ENCODE measurements at places on chromosomes 5 and 9.

DNA sequence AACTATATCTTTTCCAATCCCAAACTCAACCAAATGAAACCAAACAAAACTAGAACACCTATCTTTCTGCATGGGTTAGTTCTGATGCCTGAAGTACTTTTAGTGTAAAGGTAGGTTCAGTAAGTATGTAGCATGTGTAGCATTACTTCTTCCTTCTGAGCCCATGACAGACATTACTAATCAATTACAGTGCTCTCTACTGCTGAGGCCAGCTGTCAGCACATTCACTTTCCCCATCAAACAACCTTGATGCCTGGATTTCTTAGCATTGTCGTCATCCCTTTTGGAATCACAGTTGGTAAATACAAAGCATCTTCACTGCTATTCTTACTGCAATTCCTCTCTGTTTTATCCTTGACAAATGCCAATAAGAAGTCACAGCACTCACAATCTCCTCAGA lies 103.2 kb downstream of the PTTG1 start:
- DNase-seq: no peak

DNA sequence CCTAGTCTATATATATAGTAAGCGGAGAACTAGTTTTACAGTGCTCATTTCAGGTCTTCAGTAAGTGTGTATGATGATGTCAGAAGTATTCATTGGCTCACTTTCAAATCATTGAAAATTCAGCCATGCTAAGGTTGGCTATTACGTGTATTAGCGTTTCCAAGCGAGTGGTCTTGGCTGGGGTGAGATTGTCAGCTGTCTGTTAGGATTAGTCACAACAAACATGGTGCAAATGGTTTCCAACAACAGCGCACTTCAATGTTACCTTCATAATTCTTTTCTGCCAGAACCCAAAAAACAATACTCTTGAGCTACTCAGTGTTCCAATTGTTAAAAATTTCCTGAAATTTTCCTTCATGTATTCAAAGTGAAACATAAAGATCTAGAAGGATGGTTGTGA lies 283.0 kb downstream of the AOPEP start:
- no peak for DNase-seq

DNA sequence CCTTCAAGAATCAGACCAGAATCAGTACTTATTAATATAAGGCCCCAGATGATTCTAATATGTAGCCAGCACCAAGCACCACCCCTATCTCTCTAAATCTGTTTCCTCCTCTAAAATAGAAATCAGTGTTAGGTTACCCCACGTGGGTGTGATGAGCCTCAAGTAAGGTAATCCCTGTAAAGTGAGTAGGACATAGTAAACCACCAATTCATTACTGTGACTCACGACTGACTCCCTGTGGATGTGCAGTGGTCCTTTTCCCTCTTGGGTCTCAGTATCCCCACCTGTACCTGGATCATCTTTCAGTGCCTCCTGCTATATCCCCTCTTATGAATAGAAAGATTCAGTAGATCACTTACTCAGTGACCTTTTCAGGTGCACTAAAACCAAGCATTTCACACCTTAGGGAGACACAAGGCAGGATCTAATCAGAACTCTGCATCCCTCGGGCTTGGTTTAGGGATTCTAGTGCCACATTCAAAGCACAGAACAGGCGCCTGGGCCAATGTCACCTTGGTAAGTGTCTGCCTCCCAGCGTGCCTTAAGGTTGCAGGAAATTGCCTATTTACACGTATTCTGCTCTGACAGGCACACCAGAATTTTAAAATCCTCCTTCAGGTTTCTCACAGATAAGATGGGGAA lies 12.2 kb upstream of the ALDH1B1 start:
- no peak for DNase-seq

DNA sequence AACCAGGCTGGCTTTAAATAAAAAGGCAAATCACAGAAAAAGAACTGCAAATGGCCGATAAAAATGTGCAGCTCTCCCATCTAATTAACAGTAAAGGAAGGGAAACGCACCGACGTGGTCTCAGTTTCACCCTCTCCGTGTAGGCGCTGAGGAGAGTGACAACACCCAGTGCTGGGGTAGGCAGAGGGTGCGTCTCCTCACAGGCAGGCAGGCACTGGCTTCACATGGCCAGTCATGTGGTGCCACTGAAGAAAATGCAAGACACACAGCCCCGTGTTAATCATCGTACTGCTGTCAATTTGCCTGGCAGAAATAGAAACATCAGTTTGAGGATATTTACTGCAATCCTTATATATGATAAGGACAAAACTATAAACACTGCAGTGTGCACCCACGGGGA lies 178.4 kb downstream of the FANCC start:
- no peak for DNase-seq

DNA sequence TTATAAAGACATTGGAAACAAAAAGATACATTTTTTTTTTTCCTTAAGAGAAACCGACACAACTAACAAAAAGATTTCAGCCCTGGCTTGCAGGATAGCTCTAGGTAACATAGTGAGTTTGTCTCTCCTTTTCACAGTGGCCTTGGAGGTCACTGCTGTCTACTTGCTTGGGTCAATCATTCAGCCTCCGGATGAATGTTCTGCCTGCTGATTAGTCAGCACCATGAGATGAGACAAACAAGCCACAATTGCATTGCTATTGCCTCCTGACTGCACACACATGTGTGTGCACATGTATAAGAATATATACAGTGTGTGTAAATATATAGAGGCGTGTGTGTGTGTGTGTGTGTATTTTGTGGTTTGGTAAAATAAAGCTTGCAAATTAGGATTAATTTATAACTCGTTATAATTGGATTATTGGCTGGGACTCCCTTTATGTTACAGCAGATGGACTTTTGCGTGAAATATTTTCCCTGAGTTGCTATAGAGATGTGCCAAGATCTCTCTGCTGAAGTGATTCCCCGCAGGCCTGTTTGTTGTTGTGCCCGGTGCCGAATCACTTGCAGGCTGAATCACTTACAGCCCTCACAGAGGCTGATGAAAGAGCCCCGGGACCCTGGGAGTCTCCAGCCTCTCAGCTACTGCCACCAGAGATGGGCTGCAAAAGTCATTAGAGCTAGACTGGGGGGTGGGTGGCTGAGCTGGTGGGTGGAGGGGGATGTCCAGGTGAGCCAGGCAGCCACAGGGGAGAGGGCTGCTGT lies 161.2 kb downstream of the FGF18 start:
- DNase-seq: no peak

- no peak for DNase-seq
Measured at GRCh38 chr5:23591250-23591649, 83.8 kb downstream of the PRDM9 start.

DNA sequence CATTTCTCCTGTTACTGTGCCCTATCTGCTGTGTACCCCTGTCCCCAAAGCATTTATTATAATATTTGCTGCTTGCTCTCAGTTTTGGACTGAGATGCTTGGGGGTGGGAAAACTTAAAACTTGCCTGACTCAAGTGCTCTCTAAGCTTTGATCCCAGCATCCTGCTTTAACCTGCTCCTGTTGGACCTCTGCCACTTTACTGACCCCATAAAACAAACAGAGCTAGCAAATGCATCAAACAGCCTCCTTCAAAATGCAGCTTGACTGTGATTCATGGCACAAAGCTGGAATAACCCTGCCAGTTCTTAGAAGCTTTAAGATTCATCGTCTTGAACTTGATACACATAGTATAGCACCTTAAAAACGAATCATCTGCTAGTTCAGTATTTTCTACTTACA lies 212.5 kb downstream of the DEPDC1B start:
- DNase-seq: no peak

DNA sequence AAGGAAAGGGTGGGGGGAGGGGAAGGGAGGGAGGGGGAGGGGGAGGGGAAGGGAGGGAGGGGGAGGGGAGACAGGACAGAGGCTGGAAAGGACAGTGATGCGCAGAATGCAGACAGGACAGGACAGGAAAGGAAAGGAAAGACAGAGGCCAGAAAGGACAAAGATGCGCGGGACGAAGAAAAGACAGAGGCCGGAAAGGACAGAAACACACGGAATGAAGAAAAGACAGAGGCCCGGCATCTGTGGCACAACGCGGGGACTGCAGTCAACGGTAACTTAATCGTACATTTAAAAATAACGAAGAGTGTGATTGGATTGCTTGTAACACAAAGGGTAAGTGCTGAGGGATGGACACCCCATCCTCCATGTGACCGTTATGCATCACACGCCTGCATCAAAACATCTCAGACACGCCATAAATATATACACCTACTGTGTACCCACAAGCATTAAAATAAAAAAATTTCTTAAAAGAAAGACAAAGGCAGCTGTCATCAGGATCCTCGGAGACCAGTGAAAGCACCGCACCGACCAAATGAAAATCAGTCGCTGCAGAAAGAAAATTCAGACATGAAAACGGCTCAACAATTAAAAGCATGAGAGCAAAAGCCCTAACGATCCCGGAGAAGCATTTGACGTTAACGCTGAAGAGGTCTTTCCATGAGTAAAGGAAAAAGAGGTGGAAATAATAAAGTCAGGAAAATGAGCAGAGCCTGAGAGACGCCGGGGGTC lies 52.9 kb upstream of the EXOC3 start:
- no peak for DNase-seq

DNA sequence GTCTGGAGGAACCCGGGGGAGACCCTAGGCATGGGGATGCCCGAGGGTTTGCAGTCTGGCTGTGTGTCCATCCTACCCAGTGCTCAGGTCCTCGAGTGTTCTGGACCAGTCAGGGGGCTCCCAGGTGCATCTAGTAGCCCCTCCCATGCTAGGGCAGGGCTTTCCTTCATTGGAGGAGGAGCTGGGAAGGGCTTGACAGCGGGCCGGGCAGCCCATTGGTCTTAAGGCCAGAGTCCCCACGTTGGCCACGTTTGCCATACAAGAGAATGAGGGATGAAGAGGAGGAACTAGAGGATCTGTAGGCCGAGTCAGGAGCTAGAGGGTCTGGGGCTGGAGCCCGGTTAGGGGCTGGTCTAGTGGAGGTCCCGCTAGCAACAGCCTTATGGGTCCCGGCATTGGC lies 37.3 kb upstream of the CTSV start:
- DNase-seq: no peak

- no peak for DNase-seq
Measured at GRCh38 chr9:114941376-114941775, 11.0 kb upstream of the TNFSF8 start.

- no peak for DNase-seq
Measured at GRCh38 chr9:75235632-75236031, 147.3 kb downstream of the OSTF1 start.

DNA sequence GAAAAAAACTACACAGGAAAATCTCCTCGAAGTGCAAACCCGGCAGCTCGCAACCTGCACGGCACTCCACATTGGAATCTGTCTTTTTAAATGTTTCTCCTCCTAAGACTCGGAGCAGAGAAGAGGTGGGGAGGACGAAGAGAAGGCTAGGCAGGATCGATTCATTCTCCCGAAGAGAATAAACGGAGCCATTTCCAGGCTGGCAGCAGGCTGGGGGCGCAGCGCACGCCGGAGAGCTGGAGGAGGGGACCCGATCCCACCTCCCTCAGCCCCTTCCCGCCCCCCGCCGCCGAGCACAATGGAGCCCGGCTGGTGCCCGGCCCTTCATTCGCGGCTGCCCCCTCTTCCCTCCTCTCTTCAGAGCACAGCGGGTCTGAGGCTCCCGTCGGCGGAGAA lies 628 bp downstream of the HOMER1 start:
- no peak for DNase-seq

DNA sequence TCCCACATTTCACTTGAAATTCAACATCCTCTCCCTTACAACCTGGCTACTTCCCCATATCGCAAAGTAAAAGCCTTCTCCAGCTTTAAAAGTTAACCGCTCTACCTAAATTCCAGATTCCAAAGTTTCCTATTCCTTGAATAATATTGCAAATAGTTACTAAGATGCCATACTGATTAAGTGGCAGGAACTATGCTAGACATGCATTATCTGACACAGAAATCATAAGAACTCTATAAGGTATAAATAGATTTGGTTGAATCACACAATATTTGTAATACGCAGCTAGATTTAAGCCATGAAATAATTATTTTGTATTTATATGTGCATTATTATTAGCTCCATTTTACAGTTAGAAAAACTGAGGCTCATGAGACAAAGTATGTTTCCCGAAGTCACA lies 92.8 kb downstream of the NFIB start:
- DNase-seq: no peak

DNA sequence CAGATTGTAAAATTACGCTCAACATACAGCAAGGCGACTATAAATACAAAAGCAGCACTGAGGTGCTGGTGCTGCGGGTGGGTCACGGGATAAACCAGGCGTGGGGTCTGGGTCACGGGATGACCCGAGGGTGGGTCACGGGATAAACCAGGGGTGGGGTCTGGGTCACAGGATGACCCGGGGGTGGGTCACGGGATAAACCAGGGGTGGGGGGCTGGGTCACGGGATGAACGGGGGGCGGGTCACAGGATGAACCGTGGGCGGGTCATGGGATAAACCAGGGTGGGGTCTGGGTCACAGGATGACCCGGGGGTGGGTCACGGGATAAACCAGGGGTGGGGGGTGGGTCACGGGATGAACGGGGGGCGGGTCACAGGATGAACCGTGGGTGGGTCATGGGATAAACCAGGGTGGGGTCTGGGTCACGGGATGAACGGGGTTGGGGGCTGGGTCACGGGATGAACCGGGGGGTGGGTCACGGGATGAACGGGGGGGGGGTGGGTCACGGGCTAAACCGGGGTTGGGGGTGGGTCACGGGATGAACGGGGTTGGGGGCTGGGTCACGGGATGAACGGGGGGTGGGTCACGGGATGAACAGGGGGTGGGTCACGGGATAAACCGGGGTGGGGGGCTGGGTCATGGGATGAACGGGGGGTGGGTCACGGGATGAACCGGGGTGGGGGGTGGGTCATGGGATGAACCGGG lies 30.2 kb upstream of the SLC9A3 start:
- no peak for DNase-seq

DNA sequence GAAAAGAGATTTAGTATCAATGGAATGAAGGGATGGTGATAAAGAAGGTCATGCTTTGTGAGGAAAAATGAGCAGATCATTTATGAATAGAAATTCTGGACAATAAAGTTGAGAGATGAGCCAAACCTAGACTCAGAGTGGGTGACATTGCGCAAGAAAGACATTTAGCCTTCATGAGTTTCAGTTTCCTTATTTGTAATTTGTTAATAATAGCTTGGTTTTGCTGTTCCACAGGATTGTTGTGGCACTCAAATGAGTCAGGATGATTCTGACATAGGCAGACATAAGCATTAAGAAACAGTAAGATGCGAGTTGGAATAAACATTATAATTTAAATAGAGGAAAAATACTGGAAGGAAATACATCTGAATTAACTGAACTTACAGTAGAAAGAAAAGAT lies 34.8 kb downstream of the ITGA2 start:
- DNase-seq: no peak

DNA sequence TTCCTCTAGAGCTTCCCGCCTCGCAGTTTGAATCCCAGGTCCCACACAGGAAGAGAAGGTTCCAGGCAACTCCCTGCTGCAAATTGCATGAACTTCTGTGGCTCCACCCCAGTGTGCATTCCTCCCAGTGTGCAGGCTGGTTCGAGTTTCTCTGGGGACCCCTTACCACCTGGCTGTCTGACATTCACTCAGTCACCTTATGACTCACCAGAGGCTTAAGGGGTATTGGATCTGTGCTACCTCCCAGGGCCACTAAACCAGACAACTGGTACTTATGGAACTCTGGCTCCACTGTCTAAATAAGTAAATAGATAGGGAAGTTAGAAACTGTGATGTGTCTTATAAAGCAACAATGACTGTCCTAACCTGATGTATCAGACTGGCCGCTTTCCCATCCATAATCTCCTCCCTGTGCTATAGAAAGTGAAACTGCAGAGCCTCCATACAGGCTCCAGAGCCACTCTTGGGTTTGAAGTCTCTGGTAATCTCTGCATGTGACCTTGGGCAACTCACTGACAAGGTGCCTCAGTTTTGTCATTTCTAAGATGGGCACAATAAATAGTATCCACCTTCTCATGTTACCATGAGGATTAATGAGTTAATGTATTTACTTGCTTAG lies 720.6 kb downstream of the SEMA5A start:
- no peak for DNase-seq
